ENCODE measurements at places on chromosomes 12 and 14.

DNA sequence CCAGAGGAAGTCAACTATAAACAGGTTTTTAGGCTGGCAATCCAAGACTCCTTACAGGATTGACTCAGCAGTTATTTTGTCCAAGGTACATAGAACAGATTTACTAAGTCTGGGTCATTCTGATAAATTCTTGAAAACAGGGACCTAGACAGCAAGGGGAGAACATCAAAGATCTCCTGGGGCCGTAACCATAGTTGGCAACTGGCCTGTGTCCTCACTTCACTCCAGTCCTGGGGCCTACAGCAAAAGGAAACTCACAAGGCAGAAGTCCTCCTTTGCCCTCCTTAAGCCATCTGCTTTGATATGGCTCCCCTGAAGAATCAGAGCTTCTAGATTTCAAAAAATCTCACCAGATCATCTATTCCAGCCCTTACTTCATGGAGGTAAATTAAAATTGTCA, 207.2 kb upstream of the IGF1 start:
- no peak overlapping the region for H3K4me3 ChIP-seq
- H3K27ac ChIP-seq = no peak overlapping the region
- no peaks in the 10 kb centered on the region for H3K4me1 ChIP-seq
- H3K36me3 ChIP-seq = no peaks in the 10 kb centered on the region
- H3K27me3 ChIP-seq = no peaks in the 10 kb centered on the region
- no peak for DNase-seq

DNA sequence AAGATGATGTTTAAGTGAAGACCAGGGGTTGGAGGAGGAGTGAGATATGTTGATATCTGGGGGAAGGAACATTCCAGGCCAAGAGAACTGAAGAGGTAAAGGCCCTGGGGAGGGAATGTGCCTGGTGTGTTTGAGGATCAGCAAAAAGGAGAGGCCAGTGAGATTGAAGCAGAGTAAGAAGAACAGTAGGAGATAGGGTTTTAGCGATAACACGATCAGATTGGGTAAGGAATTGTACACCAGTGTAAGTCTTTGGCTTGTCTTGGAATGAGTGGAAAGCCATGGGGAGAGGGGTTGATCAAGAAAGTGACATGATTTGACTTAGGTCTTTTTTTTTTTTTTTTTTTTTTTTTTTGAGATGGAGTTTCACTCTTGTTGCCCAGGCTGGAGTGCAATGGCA, 4.8 kb downstream of the TROAP start:
- no peak for DNase-seq
- H3K4me3 ChIP-seq = no peak overlapping the region
- no peaks in the 10 kb centered on the region for H3K36me3 ChIP-seq
- no peak overlapping the region for H3K27ac ChIP-seq
- peaks cover 4% of the 10 kb centered on the region for H3K4me1 ChIP-seq

GRCh38 chr14:63725786-63726460, 1.9 kb downstream of the SGPP1 start:
- H3K4me1 ChIP-seq = peaks cover 4% of the 10 kb centered on the region
- peak overlapping the region; percentile 98 for H3K4me3 ChIP-seq
- H3K36me3 ChIP-seq = no peaks in the 10 kb centered on the region
- no peaks in the 10 kb centered on the region for H3K27me3 ChIP-seq

GRCh38 chr12:57939291-57939690, 2.1 kb upstream of the ATP23 start:
- H3K4me1 ChIP-seq = peaks cover 29% of the 10 kb centered on the region
- DNase-seq = no peak
- H3K27me3 ChIP-seq = no peaks in the 10 kb centered on the region
- no peak overlapping the region for H3K4me3 ChIP-seq

DNA sequence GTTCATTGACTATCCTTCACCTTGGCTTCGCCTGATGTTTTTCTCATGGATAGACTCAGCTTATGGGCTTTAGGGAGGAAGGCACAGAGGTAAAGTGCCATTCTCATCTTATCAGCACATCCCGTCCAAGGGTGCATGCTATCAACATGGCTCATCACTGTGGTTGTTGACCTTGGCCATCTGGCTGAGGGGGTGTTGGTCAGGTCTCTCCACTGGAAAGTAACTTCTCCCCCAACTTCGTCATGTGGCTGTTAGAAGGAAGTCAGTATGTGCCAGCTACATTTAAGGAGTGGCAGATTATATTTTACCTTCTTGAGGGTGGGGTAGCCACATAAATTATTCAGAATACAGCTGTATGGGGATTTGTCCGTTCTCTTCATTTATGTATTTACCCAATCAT, 68.9 kb downstream of the EML1 start:
- H3K4me1 ChIP-seq = no peaks in the 10 kb centered on the region
- no peaks in the 10 kb centered on the region for H3K36me3 ChIP-seq
- no peaks in the 10 kb centered on the region for H3K27me3 ChIP-seq
- DNase-seq = no peak

DNA sequence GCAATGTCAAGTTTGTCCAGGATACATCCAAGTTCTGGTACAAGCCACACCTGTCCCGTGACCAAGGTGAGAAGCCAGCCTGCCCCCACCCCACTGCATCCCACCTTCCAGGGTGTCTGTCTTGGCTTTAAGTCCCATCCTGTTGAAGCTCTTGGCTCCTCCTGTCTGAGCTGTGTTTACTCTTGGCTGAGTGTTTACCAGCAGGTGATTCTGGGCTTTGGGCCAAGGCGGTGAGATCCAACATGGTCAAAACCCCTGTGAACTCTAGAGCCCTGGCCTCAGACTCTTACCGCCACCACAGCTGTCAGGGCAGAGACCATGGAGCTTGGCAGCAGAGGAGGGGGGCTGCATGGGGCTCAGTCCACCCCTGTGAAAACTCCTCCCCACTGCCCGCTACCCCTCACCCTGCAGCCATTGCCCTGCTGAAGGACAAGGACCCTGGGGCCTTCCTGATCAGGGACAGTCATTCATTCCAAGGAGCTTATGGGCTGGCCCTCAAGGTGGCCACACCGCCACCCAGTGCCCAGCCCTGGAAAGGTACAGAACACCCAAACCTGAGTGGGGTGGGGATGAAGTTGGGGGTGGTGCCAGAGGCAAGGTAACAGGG, 11.6 kb downstream of the TNS2 start:
- H3K4me1 ChIP-seq = no peaks in the 10 kb centered on the region
- no peak overlapping the region for H3K27ac ChIP-seq
- H3K36me3 ChIP-seq = peaks cover 30% of the 10 kb centered on the region
- H3K4me3 ChIP-seq = no peak overlapping the region
